ENCODE measurements at places on chromosomes 1 and 21.
A peak's percentile ranks its signal among the peaks of the same experiment; 100 is the strongest.

- no peak for DNase-seq
Measured at GRCh38 chr1:234588386-234588785, 21.6 kb downstream of the IRF2BP2 start.

DNA sequence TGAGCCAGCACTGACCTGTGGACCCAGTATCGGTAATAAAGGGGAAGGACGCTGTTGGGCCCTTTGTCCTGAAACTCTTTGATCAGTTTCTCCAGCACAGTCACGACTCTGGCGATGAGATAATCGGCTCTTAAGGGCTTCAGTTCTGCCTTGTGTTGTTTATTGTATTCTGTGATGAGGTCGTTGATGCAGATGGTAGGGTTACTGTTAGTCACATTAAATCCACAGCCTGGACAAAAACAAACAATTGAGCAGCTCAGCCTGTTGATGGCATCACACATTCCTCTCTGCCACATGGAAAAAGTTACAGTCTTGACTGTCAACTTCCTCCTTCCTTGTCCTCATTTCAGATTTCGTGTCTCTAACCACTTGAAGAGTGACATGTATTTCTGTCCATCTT is 57.6 kb downstream of the SIM2 start:
- no peak for DNase-seq

GRCh38 chr1:197198333-197198732 is 51.9 kb upstream of the ASPM start:
- DNase-seq, result no peak

DNA sequence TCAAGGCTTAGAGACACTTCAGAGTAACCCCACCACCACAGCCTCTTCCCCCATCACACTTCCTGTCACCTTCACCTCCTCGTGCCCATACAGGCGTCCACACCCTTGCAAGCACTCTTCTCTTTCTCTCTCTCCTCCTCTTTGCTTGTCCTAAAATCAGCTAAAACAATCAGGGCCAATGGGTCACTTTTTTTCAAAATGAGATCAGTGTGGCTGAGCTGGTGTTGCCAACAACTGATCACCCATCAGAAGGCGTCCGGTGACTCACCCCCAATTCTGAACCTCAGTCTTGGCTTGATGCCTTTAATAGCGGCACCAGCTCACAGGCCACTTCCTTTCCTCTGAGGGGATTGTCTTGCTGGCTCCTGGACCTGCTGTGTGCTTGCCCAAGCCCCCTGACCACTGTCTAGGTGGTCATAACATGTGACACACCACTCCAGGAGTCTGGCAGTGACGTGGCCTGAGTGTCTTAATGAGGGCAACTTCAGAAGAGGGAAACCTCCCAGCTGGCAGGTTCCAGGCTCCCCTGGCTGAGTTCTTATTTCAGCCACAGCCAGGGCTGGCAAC is 1.6 kb downstream of the DRAXIN start:
- peak; percentile 55 for DNase-seq

DNA sequence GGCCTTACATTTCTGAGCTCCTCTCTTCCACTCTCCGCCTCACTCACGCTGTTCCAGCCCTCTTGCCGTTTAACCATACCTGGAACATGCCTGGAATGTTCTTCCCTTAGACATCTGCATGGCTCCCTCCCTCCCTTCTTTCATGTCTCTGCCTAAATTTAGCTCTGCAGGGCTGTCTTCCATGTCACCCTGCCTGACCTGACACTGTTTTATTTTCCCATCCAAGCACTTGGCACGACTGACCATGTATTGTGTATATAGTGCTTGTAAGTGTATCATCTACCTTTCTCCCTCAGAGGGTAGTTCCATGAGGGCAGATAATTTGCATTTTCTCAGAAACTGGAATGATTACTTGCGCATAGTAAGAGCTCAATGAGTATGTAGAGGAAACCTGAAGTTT is 47.3 kb downstream of the ST6GALNAC3 start:
- no peak for DNase-seq

- no peak for DNase-seq
Measured at GRCh38 chr1:51574796-51575195, 42.1 kb upstream of the OSBPL9 start.

DNA sequence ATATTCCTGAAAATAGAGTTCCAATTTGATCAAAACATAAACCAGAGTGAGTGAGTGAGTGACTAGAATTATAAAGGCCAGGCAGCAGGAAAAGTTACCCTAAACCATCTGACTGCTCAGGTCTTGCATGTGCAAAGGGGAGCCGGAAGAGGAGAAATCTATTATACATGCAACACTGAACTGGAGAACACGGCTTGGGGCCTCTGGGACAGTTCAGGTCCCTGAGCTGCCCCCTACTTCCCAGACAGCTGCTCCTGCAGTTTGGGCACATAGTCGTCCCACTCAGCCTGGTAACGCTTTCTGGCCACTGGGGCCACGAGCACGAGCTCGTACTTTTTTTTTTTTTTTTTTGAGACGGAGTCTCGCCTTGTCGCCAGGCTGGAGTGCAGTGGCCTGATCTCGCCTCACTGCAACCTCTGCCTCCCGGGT is 40.1 kb downstream of the PTPRC start:
- DNase-seq, result peak; percentile 54

DNA sequence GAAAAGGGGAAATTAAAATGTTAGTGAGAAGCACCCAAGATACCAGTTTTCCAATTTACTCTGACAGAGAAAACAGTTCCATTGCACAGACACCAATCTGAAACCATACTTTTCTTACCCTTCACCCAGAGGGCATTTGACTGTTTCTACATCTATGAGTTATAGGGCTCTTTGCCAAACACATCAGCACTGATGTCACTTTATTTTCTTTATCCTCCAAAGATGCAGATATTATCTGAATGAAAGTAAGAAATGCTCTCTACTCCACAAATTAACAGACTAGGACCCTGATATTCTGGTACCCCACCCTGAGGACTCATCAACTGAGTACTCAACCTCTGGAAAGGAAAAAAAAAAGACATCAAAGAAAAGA is 24.2 kb upstream of the PEX19 start:
- no peak for DNase-seq

DNA sequence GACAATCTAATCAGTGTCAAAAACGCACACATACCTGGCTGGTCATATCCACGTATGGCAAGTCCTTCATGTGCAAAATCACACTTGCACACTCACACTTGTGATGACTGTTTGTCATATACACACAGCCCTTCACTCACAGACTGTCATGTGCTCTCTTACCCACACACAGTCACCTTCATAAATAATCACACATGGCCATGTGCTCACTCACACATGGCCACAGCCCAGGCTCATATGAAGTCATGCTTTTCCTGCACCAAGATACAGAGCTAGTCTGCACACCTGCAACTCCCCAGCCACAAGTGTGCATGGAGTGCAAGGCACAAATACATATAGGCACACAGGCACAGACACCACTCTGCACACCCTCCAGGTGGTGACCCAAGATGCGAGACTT is 45.4 kb upstream of the FOXO6 start:
- DNase-seq, result no peak

DNA sequence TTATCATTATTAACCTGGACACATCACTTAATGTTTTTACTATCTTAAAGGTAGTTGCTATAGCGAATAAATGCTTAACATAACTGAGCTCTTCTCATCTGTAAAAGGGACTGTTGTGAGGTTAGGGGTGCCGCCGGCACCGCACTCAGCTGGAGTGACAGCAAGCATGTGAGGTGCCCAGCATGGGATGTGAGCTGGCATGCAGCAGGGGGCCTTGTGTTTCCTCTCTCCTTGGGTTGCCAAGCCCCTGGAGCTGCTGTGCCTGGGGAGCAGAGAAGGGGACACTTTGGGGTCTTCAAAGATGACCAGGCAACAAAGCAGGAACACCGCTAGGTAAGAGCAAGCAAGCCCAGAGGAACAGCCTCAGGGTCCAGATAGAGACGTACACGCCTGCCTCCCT is 2.1 kb upstream of the ZC3H12A start:
- DNase-seq, result no peak

DNA sequence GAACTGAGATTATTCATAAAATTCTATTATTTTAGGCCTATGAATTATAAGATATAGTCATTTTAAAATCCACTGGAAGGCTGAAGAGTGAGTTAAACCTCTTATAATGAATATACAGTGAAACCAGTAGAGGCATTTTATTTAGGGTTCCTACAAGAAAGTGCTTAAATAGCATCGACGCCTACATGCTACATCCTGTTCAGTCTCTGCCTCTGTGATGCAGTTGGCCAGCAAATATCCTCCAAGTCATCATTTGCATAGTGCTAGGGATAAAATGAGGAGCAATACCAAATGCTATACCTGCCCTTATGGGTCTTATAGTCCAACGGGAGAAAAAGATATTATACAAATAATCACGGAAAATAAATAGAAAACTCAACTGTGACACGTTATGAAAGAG is 59.6 kb downstream of the EDEM3 start:
- DNase-seq, result no peak

- peak; percentile 66 for DNase-seq
Measured at GRCh38 chr1:212608959-212609700, 569 bp downstream of the ATF3 start.

DNA sequence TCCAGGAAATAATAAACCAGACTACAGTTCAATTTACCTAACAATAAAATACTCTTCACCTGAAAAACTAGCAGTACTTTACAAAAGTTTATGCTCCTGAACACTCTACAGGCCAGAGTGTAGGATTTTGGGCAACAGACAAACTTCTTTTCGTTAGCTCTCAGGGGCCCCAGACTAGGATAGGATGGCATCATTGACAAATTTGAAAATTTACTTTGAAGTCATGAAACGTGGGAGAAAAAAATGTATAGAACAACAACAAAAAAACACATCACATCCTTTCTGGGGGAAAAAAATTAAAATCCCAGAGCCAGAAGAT is 1.2 kb downstream of the PTP4A2 start:
- no peak for DNase-seq

- DNase-seq, result no peak
Measured at GRCh38 chr1:59506952-59507351, 210.1 kb downstream of the FGGY start.

DNA sequence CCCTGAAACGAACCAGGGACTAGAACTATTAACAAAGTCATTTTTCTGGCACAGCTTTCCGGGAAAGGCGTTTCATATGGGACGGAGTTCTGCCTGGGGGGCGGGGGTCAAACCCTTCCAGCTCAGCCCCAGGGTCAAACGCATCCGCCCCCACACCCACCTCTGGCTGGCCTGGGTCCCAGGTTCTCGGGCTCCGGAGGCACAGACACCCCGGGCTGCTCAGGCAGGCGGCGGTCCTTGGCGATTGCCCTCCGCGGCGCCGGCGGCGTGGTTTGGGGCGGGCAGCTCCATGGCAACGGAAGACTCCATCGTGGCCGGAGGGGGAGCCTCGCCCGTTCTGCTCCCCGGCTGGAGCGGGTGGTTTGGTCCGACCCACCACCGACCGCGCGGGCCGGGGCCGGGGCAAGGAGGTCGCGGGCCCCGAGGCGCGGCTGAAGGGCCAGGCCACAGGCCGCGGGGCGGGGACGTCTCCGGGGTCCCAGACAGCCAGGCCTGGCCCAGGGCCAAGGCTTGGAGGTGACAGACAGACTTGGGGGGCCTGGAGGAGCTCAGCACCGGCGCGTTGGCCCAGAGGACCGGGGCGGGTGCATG is at the start of gene CFAP74:
Gene CFAP74 (minus strand): TSS at position 246 of the 591 bp plus-strand sequence. CDS start 12,830 bp downstream, outside the sequence.
- peak; percentile 40 for DNase-seq

- no peak for DNase-seq
Measured at GRCh38 chr1:31227891-31228568, 11.7 kb downstream of the NKAIN1 start.

GRCh38 chr1:44830900-44831304 is 12.2 kb downstream of the PTCH2 start:
- no peak for DNase-seq

DNA sequence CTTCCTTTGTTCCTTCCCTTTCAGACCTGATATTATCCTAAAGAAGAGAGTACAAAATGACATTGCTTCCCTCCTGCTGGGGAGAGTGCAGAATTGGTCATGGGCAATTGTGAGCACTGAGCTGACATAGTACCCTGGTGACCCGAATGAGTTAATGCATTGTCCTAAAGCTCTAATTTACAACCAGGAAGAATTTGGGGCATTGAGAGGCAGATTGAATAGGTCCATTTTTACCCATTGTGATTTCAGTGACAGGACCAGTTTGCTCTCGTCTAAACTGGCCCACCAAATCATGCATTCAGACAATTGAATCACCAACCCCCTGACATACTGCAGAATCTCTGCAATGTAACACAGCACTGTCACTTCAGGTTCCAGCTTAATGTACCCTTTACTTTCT is 497.4 kb downstream of the DPYD start:
- no peak for DNase-seq

DNA sequence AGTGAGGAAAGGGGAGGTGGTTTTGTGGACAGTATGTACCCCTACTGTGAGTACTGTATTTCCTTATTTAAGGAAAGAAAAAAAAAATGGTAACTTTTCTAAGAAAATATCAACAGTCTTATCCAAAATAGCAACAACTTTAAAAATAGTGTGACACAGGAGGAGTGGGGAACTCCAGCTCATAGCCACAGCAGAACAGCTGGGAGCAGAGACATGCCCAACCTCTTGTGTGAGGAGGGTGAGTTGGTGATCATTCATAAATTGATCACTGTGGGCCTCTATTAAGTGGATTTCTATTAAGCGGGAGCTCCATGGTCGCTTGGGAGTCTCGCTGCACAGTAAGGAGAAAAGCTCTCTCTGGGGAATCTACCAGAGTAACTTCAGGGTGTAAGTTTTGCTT is 158.8 kb upstream of the DUSP10 start:
- DNase-seq, result no peak

GRCh38 chr21:37751268-37751975 is 164.8 kb downstream of the KCNJ6 start:
- DNase-seq, result no peak

GRCh38 chr1:109521002-109521951 is 11.8 kb upstream of the AMIGO1 start:
- no peak for DNase-seq

- no peak for DNase-seq
Measured at GRCh38 chr1:97674517-97674916, 246.3 kb downstream of the DPYD start.

DNA sequence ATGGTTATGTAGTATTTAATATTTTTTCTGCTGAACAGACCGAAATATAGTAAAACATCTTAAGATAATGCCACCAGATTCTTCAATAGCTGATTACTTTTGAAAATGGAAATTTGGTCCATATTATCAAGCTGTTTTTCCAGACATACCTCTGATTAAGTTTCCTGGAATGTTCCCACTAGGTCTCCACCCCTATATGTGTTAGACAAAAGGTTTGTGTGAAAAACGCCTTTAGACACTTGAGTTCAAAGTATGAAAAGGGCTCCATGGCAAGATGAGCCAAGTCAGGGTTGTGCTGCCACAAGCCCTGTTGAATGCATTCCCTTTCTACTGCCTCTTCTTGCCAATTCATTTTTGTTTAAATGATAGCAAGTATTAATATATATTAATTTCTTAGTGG is 52.7 kb downstream of the ZBTB17 start:
- no peak for DNase-seq

GRCh38 chr1:9009438-9010370 is 16.5 kb downstream of the SLC2A7 start:
- peak; percentile 59 for DNase-seq

All from stimulated activated naive CD8-positive, alpha-beta T cell treated with anti-CD3 and anti-CD28 coated beads, Interleukin-15, Interleukin-2, amounts not matched to agents 100 U/mL and 50 U/mL, for 24 hours (primary cell).